BJ (cell line): ENCODE measurements at places on chromosomes 2 and 18.

- no peak for DNase-seq
These were observed 151.7 kb upstream of the ASB18 start for GRCh38 chr2:236415684-236416444.

DNA sequence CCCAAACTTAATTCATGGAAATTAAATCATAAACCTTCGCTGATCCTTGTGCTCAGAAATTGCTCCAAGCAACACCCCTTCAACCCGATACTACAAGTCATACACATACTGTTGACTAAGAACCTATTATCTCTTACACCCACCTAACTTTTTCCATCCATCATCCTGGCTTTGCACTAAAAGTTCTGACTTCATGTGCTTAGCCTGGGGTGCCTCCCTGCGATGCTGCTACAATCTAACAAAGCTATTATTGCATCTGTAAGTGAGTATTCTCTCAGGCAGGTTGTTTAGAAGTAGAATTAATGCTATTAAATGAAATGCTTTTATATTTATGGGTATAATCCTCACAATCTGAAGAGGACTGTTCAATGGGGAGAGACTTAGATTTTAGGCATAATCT lies 619.8 kb downstream of the CCDC85A start:
- DNase-seq = no peak

DNA sequence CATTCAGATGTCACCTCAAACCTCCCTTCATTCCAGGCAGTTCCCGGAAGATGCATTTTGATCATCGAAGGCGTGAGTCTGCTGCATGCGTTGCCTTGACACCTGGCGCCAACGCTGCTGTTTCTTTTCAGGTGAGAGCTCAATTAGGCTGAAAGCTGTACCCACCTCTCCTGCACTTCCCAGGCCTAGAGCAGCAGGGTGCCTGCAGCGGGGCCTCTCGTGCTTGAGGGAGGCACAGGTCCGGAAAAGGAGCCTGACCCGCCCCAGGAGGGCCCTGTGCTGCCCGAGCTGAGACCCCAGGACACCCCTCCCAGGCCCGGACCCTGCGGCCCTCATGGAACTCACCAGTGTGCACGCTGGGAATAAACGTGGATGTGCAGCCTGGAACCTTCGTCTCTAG lies 31.4 kb upstream of the KCNG2 start:
- DNase-seq = no peak

- DNase-seq = no peak
These were observed 24.9 kb downstream of the GLI2 start for GRCh38 chr2:120760446-120761135.

- no peak for DNase-seq
These were observed 81.1 kb downstream of the RTP5 start for GRCh38 chr2:241950413-241951315.

DNA sequence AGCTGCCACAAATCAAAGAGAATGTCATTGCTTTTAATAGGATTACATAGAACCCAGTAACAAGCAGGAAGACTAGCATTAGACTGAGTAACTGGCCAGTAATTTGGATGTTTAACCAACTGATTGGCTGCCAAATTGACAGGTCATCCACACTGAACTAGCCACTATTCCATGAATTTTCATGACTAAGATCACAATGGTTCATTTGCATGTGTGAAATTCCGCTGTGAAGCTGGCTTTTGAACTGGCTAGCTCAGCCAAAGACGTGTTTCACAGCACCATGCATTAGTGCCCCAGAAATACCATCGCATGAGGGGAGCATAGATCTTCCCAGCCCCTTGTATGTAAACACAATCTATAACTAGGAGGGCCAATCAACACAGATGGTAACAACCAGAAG lies 649.8 kb downstream of the ARHGAP15 start:
- no peak for DNase-seq

DNA sequence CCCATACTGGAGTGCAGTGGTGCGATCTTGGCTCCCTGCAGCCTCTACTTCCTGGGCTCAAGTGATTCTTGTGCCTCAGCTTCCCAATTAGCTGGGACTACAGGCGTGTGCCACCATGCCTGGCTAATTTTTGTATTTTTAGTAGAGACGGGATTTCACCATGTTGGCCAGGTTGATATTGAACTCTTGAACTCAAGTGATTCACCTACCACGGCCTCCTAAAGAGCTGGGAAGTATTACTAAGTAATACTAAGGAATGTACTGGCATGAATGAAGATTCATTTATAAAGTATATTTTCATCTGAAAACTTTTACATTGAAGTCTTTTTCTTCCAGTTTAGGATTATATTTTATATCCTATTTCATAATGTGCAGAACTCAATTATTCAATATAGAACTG lies 38.1 kb downstream of the NUP35 start:
- DNase-seq = no peak

- no peak for DNase-seq
These were observed 40.2 kb downstream of the EPAS1 start for GRCh38 chr2:46337208-46337994.

DNA sequence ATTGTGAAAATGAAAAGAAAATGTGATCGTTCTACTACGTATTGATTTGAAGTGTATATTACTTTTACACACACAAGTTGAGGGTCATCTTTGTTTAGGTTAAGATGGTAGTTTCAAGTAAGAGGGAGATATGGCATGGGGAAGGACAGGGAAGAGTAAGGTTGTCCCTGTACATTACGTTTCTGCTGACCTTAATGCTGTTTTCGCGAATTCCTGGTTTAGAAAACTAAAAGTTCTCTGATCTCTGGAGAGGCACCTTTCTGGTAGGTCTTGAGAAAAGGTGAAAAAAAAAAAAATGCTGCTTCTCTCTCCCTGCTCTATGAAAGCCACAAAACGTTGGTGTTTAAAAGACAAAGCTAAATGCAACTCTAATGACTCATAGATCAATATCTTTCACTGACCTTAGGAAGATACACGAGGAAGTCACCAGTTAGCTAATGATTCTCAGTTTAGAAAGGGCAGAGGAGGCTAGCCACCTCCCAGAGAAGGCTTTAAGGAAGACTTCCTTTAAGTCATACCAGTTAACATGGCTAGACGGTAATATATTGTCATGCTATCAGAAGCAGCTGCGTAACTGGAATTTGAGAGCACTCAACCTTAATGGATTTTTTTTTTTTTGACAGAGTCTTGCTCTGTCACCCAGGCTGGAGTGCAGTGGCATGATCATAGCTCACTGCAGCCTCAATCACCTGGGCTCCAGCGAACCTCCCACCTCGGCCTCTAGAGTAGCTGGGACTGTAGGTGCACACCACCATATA lies 13.2 kb downstream of the TXNDC2 start:
- DNase-seq = no peak

DNA sequence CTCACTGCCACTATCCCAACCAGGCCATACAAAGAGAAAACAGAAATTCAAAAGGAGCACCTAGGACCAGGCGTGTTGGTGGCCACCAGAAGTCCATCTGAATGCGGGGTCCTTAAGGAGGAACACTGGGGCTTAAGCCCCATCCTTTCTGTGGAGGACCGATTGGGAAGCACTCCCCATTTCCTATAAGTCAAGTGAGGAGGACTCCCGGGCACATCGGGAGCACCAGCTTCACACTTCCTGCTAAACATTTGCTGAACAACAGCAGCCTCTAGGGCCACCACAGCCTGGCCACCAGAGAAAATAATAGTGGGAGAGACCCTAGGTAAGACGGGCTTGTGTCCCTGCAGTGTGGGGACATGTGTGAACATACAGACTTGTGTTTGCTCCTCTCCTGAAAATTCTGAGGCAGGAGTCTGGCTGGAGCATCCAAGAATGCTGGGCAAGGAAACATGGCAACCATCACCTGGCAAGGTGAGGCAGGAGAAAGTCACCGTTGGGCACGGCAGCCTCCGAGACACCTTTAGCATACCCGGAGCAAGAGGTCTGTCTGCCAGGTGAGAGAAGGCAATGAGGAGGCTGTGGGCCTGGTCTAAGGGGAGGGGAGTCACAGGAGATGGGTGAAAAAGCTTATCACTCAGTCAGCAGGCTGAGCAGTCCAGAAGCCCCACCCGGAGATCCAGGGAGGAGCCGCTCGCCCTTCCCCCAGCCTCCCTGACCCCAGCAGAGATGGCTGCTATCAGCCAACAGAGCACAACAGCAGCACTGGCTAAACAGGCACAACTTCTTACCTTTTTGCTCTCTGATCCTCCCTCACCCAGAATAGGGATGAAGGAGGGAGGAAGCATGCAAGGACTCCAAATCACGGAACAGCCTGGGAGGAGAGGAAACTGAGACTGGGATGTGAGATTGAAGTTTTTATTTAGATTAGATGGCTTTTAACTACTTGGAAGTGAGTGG lies 282.3 kb downstream of the EIPR1 start:
- no peak for DNase-seq

DNA sequence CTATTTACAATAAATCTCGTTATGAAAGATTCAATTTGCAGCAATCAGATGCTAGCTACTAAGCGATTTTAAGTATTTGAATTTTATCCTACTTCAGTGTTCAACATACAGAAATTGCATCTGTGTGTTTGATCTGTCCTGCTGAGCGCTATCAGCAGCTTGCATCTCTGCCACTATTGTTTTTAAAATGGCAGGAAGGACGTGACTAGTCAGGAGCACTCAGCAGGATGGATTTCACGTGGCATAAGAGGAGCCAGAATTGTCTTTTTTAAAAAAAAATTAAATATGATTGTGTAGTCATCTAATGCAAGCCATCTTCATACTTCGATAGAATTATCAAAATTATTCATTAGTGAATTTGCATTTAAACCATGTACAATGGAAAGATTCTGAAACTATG lies 2.8 kb upstream of the KLHL14 start:
- no peak for DNase-seq

GRCh38 chr2:58291726-58292438 lies 50.8 kb upstream of the FANCL start:
- no peak for DNase-seq

DNA sequence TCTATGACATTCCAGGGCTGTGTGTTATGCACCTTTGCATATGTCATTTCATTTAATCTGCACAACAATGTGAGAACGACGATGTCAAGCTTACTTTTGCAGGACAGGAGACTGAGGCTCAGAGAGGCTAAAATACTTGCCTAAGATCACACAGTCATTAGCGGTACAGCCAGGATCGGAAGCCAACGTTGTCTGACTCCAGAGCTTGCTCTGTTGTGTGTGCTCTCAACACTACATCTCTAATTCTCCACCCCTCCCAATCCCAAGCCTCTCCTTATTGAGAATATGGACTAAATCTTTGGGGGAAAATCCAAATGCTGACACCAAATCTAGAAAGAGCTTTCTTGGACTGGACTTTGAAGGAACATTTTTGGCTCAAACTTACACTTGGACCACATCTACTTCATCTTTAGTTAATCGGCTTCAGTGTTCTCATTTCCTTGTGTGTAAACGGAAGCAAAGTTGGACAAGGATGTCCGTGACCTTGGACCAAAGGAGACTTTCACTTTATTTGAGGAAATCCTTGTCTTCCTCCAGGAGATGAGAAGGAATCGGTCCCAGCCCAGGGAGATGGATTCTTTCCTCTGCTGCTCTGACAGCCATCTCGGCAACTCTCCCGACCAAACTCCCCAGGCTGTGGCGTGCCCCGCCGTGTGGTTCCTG lies 242.4 kb downstream of the LPIN1 start:
- no peak for DNase-seq

GRCh38 chr2:213932-214693 lies 49.7 kb downstream of the SH3YL1 start:
- no peak for DNase-seq

GRCh38 chr2:105853354-105854088 lies 108.8 kb downstream of the NCK2 start:
- no peak for DNase-seq

GRCh38 chr2:170002096-170002495 lies 174.8 kb downstream of the UBR3 start:
- no peak for DNase-seq

DNA sequence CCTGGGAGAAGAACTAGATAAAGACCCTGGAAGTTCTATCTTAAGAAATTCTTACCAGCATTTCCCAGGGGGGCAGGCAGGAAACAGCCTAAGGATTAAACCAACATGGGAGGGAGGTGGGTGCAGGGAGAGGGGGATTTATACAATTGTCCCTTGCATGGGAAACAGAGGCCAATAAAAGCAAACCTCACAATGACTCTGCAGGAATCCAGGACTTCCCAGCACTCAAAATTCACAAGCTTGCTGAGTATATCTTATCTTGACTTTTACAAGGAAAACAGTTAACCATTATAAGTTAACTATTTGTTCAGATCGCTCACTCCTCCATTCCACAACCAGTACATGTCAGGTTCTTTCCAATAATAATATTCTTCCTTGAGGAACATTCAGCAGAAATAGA lies 241.3 kb downstream of the MREG start:
- no peak for DNase-seq

DNA sequence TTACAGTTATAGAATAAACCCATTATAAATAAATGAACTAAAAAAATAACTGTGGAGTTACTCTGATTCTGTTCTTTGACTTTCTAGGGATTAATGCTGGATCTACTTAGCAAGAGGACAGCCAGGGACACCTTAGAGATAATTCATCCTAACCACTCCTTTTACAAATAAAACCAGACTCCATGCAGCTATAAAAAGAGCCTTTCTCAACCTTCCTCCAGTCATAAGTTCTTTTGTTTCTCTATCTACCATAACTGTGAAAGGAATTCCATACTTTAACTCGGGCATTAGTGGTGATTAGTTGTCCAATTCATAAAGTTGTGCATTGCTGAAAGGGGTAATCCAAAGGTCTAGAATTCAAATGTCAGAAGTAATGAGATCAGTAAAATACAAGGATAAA lies 682.4 kb downstream of the DPP10 start:
- no peak for DNase-seq

- DNase-seq = no peak
These were observed 16.6 kb upstream of the E2F6 start for GRCh38 chr2:11482473-11483035.

DNA sequence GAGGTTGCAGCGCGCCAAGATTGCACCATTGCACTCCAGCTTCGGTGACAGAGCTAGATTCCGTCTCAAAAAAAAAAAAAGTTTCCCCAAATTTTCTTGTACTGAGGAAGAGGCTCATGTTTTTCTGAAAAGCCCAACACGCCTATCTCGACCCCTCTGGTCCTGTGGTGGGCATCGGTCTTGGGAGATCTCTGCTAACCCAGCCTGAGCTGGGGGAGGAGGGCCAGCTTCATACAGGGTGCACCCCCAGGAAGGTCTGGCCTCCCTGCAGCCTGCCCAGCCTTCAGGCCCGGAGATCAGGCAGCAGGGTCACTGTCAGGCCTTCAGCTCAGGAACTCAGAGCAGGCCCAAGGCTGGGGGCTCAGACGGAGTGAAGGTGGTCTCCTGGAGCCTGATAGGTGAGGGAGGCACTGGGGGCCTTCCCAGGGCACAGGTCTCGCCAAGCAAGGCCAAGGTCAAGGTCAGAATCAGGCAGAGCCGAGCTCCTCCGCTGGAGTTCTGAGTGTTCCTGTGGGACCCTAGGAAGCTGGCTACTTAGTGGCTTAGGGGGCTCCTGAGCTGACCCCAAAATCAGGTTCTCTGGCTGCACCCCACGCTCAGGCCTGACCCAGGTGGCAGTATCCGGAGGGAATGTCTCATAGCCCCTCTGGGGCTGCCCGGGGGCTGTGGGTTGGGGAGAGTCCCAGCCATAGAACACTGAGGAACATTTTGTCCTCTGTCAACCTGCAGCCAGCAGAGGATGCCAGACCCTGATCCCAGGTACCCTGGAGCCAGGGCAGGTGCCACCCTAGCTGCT lies 37.9 kb upstream of the SMAD7 start:
- DNase-seq = no peak

- DNase-seq = no peak
These were observed 100.8 kb downstream of the TAF4B start for GRCh38 chr18:26327062-26327461.

GRCh38 chr2:147495734-147496133 lies 349.1 kb upstream of the ACVR2A start:
- no peak for DNase-seq

- no peak for DNase-seq
These were observed 158.8 kb downstream of the RIF1 start for GRCh38 chr2:151568501-151568900.
